ENCODE measurements at places on chromosomes 2 and 18.

- H3K27me3 ChIP-seq = peaks cover 7% of the 10 kb centered on the region
- H3K4me1 ChIP-seq = no peaks in the 10 kb centered on the region
- H3K4me3 ChIP-seq = no peak overlapping the region
- H3K27ac ChIP-seq = no peak overlapping the region
Measured at GRCh38 chr2:134518101-134518500, 200.7 kb downstream of the TMEM163 start.

DNA sequence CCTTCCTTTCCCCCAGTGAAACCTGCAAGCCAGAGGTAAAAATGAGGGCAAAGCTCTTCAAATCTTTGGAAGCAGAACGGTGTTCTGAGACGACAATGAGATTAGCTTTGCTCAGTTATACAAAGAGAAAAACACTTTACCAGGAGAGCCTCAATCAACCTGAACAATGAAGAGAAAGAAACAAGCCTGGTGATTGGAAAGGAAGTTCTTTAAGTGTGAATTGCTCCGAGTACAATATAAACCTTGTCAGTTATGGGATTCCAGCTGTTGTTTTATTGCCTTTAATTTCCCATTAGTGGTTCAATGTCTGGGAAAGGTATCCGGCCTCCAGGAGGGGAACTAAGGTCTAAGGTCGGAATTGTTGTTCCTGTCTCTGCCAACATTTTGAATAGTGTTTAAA lies 901.6 kb downstream of the EPHA4 start:
- no peaks in the 10 kb centered on the region for H3K27me3 ChIP-seq
- H3K36me3 ChIP-seq = no peaks in the 10 kb centered on the region
- no peak for DNase-seq
- no peak overlapping the region for H3K4me3 ChIP-seq

GRCh38 chr2:37436323-37436722 lies 91.9 kb downstream of the QPCT start:
- H3K36me3 ChIP-seq = no peaks in the 10 kb centered on the region
- DNase-seq = no peak
- no peaks in the 10 kb centered on the region for H3K27me3 ChIP-seq

GRCh38 chr2:57516698-57517340 lies 529.8 kb upstream of the VRK2 start:
- H3K27ac ChIP-seq = no peak overlapping the region
- H3K4me1 ChIP-seq = no peaks in the 10 kb centered on the region
- H3K27me3 ChIP-seq = peaks cover 3% of the 10 kb centered on the region

DNA sequence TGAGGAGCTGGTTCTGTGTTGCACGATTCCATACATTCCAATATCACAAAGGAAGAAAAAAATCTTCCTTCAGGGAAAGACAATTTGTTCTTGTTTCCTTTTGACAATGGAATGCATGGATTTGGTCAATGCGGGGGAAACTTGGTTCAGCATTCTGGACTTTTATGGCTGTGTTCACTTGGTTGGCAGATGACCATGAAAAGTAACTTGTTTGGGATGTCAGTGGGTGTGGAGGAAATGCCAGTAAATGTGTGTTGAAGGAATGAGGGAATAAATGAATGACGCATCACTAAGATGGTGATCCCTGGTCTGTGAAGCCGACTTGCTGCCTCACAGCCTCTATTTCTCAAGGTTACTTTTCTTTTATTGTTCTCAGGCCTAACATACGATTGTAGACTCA lies 53.7 kb downstream of the THUMPD2 start:
- no peaks in the 10 kb centered on the region for H3K36me3 ChIP-seq
- no peak for DNase-seq
- no peaks in the 10 kb centered on the region for H3K4me1 ChIP-seq

DNA sequence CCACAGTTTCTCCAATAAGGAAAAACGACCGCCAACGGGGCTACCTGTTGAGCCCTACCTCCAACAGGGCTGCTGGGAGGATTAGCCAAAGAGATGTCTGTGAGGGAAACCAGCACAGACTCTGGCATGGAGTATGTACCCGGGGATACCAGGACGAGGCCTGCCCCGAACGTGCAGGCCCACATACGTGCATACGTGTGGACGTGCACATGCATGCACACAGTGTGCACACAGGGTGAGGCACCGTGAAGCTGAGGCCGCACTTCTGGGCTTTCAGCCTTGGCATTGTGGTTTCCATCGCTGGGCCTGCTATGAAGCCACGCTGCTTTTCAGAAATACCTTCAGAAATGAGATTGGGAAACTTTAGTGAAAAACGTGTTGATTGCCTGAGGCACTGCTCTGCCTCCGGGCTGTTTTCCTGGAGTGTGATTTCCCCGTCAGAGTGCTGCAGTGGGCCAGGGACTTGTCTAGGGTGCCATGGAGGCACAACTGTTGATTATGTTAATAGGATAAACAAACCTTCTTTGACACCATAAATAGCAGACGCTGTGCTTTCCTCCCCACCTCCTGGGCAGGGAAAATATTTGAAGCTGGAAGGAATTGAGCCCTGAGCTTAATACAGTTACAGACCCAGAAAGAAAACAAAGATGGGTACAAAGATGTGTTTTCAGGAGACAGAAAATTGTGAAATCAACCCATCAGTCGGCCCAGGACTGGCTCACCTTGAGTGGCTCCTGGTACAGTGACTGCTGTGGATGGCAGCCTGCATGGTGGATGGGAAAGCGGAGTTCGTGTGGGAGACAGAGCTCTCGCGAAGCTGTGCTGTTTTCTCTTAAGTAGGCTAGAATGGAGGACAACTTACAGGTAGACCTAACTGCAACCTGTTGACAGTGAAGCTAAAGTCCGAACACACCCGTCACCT lies 182.3 kb downstream of the FAM210A start:
- H3K27ac ChIP-seq = no peak overlapping the region
- peaks cover 6% of the 10 kb centered on the region for H3K27me3 ChIP-seq
- H3K4me1 ChIP-seq = no peaks in the 10 kb centered on the region
- H3K36me3 ChIP-seq = no peaks in the 10 kb centered on the region
- H3K4me3 ChIP-seq = no peak overlapping the region

GRCh38 chr18:2083691-2084090 lies 487.6 kb downstream of the METTL4 start:
- no peak overlapping the region for H3K4me3 ChIP-seq
- no peaks in the 10 kb centered on the region for H3K27me3 ChIP-seq
- no peaks in the 10 kb centered on the region for H3K36me3 ChIP-seq
- H3K27ac ChIP-seq = no peak overlapping the region
- no peak for DNase-seq
- no peaks in the 10 kb centered on the region for H3K4me1 ChIP-seq

- H3K27me3 ChIP-seq = no peaks in the 10 kb centered on the region
- H3K4me1 ChIP-seq = no peaks in the 10 kb centered on the region
- no peak for DNase-seq
Measured at GRCh38 chr2:74544634-74545033, 9.1 kb downstream of the LOXL3 start.

- H3K27ac ChIP-seq = no peak overlapping the region
- H3K4me3 ChIP-seq = no peak overlapping the region
- H3K27me3 ChIP-seq = no peaks in the 10 kb centered on the region
- H3K4me1 ChIP-seq = no peaks in the 10 kb centered on the region
Measured at GRCh38 chr18:71011389-71011788, 722.5 kb downstream of the SOCS6 start.

GRCh38 chr2:237691908-237692600 lies 64.7 kb downstream of the LRRFIP1 start:
- H3K4me3 ChIP-seq = peak overlapping the region; percentile 86
- DNase-seq = peak; percentile 96
- peaks cover 6% of the 10 kb centered on the region for H3K36me3 ChIP-seq
- no peaks in the 10 kb centered on the region for H3K27me3 ChIP-seq

GRCh38 chr2:207885010-207885409 lies 115.3 kb upstream of the FZD5 start:
- no peaks in the 10 kb centered on the region for H3K36me3 ChIP-seq
- H3K4me1 ChIP-seq = no peaks in the 10 kb centered on the region
- H3K27ac ChIP-seq = no peak overlapping the region
- no peaks in the 10 kb centered on the region for H3K27me3 ChIP-seq
- H3K4me3 ChIP-seq = no peak overlapping the region

GRCh38 chr2:39516347-39517101 lies 79.4 kb upstream of the MAP4K3 start:
- H3K36me3 ChIP-seq = no peaks in the 10 kb centered on the region
- no peak overlapping the region for H3K27ac ChIP-seq
- H3K4me3 ChIP-seq = no peak overlapping the region
- peaks cover 10% of the 10 kb centered on the region for H3K4me1 ChIP-seq

GRCh38 chr2:152415796-152416195 lies 80.8 kb downstream of the FMNL2 start:
- H3K4me3 ChIP-seq = no peak overlapping the region
- H3K4me1 ChIP-seq = peaks cover 36% of the 10 kb centered on the region
- H3K36me3 ChIP-seq = no peaks in the 10 kb centered on the region
- H3K27ac ChIP-seq = peak overlapping the region; percentile 52

DNA sequence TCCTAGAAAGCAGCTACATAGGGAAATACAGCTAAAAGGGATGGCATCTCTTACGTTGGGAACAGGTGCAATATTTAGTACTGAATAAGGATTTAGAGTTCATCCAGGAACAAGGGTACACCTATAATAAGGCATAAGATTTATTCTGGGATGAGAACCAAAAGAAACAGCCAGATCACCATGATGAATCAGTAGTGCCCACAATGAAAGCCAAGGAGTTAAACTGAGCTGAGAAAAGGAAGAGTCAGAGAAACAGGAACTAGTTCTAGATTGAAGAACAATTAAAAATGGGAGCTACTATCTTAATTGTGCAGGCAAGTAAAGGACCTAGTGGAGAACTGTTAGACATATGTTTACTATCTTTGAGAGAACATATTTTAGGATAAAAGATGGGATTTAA lies 692.3 kb downstream of the LRP1B start:
- no peaks in the 10 kb centered on the region for H3K36me3 ChIP-seq
- no peaks in the 10 kb centered on the region for H3K4me1 ChIP-seq
- H3K27me3 ChIP-seq = no peaks in the 10 kb centered on the region
- DNase-seq = no peak
- no peak overlapping the region for H3K4me3 ChIP-seq
- no peak overlapping the region for H3K27ac ChIP-seq

DNA sequence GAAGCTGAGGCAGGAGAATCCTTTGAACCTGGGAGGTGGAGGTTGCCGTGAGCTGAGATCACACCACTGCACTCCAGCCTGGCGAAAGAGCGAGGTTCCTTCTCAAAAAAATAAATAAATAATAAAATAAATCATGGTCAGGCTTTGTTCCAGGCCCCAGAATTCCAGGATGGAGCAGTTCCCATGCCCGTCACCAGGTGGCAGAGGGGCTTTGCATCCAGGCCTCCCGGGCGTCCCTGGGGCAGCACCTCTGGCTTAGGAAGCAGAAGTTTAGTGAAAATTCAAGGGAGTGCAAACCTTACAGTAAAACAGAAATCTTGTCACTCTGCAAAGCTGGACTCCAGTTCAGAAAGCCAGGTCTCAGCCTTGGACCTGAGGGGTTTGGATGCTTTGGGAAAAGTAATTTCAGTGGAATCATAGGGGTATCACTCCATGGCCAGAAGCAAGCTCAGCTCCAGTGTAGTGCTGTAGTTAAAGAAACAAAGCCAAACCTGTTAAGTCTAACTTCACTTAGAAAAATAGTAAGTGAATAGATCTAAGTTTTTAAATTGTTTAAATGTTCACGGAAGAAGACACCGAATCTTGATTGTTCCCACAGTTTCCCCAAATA lies 512.7 kb downstream of the CMPK2 start:
- H3K27me3 ChIP-seq = no peaks in the 10 kb centered on the region
- H3K27ac ChIP-seq = no peak overlapping the region
- no peak overlapping the region for H3K4me3 ChIP-seq

GRCh38 chr2:137659616-137660015 lies 304.7 kb upstream of the HNMT start:
- DNase-seq = no peak
- H3K4me1 ChIP-seq = no peaks in the 10 kb centered on the region
- H3K27ac ChIP-seq = no peak overlapping the region
- H3K36me3 ChIP-seq = no peaks in the 10 kb centered on the region

DNA sequence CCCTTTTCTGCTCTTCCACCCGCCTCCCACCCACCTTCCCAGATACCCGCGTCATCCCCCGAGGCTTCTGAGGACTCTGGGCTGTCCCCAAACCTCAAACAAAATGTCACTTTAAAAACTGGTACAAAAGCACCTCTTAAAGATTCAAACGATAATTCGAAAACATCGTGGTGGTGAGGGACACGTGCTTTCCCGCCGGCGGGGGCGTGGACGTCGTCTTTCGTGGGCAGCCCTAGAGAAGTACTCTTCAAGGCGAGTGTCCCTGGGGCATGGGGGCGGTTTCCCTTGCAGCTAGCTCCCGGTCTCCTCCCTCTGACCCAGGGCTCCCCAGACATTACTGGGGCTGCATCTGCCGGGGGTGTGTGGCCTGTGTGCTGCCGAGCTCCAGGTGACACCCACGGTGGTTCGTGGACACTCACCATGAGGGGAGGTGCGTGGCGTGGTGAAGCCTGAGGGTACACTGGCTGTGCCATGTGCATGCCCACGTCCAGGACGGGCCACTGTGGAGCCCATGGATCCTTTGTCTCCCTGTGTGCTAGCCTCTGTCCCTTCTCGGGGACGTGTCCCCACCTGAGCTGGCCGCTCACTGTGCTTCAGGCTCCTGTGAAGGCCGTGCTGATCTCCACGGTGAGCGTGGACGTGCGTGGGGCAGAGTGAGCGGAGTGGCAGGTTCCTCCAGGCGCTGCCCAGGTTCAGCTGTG lies 117.8 kb downstream of the NFATC1 start:
- H3K36me3 ChIP-seq = no peaks in the 10 kb centered on the region
- no peak overlapping the region for H3K4me3 ChIP-seq
- no peaks in the 10 kb centered on the region for H3K4me1 ChIP-seq

- no peaks in the 10 kb centered on the region for H3K36me3 ChIP-seq
- H3K4me3 ChIP-seq = no peak overlapping the region
- no peak overlapping the region for H3K27ac ChIP-seq
- no peak for DNase-seq
- no peaks in the 10 kb centered on the region for H3K27me3 ChIP-seq
Measured at GRCh38 chr2:189631849-189632248, 29.4 kb upstream of the ASNSD1 start.

- no peaks in the 10 kb centered on the region for H3K27me3 ChIP-seq
- no peaks in the 10 kb centered on the region for H3K36me3 ChIP-seq
- H3K4me3 ChIP-seq = no peak overlapping the region
- DNase-seq = no peak
- H3K4me1 ChIP-seq = no peaks in the 10 kb centered on the region
Measured at GRCh38 chr18:75227535-75228296, 17.1 kb downstream of the TSHZ1 start.

GRCh38 chr2:42853549-42854206 lies 61.3 kb upstream of the HAAO start:
- H3K27me3 ChIP-seq = no peaks in the 10 kb centered on the region
- peaks cover 7% of the 10 kb centered on the region for H3K4me1 ChIP-seq
- no peak for DNase-seq
- no peak overlapping the region for H3K4me3 ChIP-seq

GRCh38 chr2:58764338-58765104 lies 523.4 kb upstream of the FANCL start:
- DNase-seq = no peak
- peaks cover 19% of the 10 kb centered on the region for H3K27me3 ChIP-seq
- H3K4me3 ChIP-seq = no peak overlapping the region
- H3K36me3 ChIP-seq = no peaks in the 10 kb centered on the region

DNA sequence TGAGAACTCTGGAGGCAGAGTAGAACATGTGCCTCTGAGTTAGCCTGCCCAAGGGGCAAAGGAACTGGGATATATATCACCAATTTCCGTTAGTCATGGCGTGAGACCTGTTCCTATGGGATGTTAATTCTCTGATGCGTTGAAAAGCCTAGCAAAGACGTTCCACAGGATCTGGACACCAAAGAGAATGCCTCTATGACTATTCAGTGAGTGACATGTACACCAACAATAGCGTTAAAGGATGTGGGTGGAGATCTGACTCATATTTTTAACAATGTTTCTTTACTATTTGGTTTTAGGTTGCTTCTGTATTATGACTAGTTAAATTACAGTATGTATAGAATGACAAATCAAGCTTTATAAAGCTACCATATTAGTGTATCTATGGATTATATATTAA lies 320.9 kb upstream of the MC4R start:
- no peak for DNase-seq
- H3K27ac ChIP-seq = peak overlapping the region; percentile 29
- no peak overlapping the region for H3K4me3 ChIP-seq
- peaks cover 9% of the 10 kb centered on the region for H3K4me1 ChIP-seq
- no peaks in the 10 kb centered on the region for H3K36me3 ChIP-seq

Data from RWPE2 (cell line).